ENCODE measurements at places on chromosomes 3 and 15.

- peak; percentile 69 for DNase-seq
These were observed 114.6 kb downstream of the NFKBIZ start for GRCh38 chr3:101963902-101964362.

DNA sequence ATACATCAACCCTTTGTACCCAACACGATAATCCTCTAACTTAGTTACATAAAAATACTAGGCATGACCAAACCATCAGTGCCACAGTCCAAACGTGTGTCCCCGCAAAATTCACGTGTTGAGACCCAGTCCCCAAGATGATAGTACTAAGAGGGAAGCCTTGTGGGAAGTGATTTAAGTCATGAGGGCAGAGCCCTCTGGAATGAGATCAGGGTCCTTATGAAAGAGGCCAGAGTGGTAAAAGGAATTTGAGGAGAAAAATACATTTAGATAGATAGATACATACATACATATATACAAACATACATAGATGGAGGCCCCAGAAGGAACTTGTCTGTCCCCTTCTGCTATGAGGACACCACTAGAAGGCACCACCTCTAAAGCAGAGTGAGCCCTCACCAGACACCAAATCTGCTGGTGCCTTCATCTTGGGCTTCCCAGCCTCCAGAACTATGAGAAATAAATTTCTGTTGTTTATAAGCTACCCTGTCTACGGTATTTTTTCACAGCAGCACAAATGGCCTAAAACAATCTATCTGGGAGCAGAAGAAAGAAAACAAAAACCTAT, 8.0 kb downstream of the TBC1D2B start:
- no peak for DNase-seq

- no peak for DNase-seq
These were observed 96.4 kb downstream of the IL12A start for GRCh38 chr3:160084998-160085397.

- no peak for DNase-seq
These were observed at the start of gene MYL3 for GRCh38 chr3:46863261-46863782. Gene MYL3, minus strand, starts transcription at chr3:46863444. Its CDS starts 54 bp downstream, at chr3:46863390.

DNA sequence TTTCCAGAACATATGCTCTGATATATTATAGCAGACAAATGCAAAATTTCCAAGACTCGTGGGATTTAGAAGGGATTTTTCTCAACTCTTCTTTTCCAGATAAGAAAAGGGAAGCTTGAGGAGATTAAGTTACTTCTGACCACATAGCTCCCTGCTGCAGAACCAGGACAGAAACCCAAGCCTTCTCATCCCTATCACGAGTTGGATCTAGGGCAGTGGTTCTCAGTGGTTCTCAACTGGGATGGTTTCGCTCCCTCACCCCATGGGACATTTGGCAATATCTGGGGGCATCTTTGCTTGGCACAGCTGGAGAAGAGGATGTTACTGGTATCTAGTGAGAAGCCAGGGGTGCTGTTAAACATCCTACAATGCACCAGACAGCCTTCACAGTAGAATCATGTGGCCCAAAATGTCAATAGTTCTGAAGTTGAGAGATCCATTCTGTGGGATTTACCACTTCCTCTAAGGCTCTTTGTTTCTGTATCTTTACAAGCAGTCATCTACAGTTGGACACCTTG, 64.2 kb downstream of the LIPC start:
- no peak for DNase-seq

DNA sequence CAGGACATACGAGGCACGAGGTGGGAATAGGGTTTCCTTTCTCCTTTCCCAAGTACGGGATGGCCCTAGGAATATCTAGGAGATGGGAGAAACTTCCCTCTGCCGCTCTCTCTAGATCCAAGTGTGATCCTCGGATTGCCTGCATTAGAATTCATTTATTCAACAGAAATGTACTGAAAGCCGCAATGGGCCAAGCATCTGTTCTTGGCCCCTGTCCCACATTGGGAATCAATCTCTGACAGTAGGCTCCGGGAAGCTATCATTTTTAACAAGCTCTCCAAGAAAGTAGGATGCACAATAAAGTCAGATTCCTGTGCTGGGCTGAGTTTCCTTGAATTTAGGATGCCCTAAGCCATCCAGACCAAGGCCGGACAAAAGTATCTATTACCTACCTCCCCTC, 37.2 kb upstream of the CA12 start:
- DNase-seq, result no peak

GRCh38 chr3:143352850-143353550, 233.4 kb downstream of the CHST2 start:
- DNase-seq, result no peak

DNA sequence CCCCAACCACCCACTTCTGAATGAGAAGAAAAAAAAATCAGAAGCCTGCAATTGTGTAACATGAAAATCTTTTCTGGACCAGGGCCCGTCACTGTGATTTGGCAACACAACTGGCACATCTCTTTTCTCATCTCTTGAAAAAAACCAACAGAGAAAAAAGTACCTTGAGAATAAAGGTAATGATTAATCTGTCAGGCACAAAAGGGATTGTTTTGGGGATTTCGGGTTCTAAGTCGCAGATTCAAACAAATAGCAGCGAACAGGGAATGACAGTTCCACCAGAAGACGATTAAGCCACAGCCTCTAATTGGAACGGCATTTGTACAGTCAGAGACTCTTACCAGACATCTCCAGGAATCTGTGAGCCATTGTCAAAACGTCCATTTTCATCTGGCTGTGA, at the start of gene AQP9:
TSS of gene AQP9 (plus strand) at position 276 of the 400 bp plus-strand sequence. CDS start 185 bp downstream, outside the sequence.
- DNase-seq, result no peak

GRCh38 chr3:106530367-106530766, 661.6 kb upstream of the CBLB start:
- no peak for DNase-seq

GRCh38 chr3:38117748-38118420, 19.0 kb downstream of the ACAA1 start:
- peak; percentile 35 for DNase-seq

DNA sequence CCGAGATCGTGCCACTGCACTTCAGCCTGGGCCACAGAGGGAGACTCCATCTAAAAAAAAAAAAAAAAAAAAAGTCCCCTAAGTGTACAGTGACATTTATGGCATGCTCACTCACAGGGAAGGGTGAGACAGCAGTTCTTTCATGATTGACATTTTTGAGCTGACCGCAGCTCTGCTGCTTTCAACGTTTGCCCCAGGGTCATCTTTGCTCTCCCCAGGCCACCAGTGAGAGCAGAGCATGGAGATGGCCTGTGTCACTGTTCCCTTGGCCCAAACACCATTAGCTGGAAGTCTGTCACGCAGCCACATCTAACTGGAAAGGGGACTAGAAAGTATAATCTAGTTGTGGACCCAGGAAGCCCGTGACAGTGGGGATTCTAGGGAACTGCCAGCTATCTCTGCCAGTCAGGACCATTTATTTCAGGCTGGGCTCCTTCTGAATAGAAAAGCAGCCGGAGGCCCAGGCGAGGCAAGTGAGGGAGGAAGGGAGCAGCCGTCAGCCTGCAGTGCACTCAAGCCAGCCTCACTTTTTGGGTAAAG, 193.4 kb upstream of the HES1 start:
- no peak for DNase-seq

DNA sequence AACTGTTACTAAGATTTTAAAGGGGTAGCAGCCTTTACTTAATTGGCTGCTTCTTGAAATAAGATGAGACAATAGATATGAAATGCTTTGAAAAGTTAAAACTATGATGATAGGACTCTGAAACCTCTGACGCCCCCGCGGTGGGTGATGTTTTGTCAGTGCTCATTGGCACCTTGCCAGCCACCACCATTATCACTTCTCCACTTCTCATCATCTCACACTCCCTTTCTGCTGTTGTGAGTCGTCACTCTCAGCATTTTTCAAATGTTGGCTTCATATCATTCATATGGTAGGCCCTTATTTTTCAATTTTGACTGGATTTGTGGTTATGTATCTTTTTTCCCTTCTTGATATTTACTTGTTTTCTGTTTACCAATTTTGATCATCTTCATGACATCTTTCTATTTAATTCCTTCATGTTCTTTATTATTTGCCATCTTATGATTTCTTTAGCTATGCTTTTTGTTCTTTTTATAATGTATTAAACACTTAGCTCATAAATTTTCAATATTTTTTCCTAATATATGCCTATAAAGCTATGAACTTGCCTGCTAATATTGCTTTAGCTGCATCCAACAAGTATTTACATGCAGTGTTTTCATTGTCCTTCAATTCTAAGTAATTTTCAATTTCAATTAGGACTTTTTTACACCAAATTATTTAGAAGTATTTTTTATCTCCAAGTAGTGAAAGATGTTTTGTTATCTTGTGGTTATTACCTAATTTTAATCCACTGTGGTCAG, 30.3 kb upstream of the SKOR1 start:
- peak; percentile 42 for DNase-seq

DNA sequence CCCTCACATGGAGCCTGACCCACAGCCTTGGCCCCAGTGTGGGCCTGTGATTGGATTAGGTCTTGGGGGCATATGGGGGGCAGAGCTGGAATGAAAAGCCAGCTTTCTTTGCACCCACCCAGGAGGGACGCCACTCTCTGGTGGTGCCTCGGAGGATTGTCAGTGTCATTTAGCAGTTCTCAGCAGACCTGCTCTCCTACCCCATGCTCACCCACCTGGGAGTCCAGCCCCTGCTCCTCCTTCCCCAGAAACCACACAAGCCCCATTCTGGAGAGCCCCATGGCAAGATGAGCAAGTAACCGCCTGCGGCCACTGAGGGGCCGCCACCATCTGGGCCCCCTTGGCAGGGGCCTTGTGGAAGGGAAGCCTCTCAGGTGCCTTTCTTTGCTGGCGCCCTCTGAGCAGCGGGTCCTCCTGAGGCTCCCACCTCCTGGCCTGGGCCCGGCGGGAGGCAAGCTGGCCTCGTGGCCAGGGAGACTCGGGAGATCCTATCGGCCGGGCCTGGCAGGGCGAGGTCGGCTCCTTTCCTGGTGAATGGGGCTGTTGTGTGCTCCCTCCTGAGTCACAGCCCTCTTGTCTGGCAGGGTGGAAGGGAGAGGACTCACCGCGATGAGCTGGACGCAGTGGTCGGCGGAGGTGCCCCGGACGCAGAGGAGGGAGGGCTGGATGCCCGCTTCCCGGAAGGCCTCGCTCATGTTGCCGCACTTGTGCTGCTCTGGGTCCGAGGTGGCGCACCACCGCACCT, 2.3 kb downstream of the MELTF start:
- no peak for DNase-seq

- DNase-seq, result no peak
These were observed 35.6 kb upstream of the FAM107A start for GRCh38 chr3:58612830-58613229.

DNA sequence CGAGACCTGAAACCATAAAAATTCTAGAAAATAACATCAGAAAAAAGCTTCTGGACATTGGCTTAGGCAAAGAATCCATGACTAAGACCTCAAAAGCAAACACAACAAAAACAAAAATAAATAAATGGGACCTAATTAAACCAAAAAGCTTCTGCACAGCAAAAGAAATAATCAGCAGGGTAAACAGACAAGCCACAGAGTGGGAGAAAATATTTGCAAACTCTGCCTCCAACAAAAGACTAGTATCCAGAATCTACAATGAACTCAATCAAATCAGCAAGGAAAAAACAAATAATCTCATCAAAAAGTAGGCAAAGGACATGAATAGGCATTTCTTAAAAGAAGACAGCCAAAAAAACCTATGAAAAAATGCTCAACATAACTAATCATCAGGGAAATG, 59.6 kb downstream of the DNAH12 start:
- DNase-seq, result no peak

DNA sequence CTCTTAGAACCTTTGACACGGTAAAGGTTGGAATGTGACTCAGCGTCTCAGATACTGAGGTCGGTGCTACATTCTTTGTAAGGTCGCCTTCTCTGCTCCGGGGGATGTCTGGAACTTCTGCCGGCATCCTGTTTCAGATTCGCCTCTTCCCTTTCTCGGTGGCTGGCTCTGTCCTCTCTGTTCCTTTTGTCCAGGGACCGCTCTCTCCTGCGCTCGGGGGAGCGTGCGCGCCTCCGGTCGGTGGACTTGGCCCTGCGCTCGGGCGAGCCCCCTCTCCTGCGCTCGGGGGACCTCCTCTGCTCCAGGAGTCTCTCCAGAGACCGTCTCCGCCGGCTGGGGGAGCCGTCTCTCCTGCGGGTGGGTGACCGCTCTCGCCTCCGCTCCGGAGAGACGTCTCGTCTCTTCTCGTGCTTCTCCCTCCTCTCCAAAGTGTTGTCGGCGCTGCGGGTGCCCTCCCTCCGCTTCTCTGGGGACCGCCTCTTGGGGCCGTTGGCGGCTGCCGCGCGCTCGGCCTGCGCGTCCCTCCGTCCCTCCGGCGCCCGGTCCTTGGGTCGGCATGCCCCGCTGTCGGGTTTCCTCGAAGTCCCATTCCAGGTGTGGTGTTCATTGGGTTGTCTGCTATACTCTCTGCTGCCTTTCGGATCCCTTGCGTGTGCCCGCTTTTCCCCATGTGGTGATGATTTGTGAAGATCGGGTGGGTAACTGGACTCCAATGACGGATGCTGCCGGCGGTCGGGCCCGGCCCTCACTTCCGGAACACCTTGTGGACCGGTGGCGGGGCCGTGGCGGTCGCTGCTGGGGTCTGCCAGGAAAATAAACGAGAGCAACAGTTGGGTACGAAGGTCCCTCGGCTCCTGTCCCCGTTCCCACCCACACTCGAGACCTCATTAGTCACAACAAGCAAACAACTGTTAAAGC, 668.8 kb upstream of the ADAMTS9 start:
- no peak for DNase-seq

- no peak for DNase-seq
These were observed 13.3 kb upstream of the LRRK1 start for GRCh38 chr15:100905850-100906249.

GRCh38 chr15:23645371-23646164, 2.1 kb downstream of the MAGEL2 start:
- DNase-seq, result no peak

- DNase-seq, result no peak
These were observed 60.1 kb downstream of the SLC12A1 start for GRCh38 chr15:48266024-48266689.

GRCh38 chr15:57156210-57156884, 220.0 kb upstream of the CGNL1 start:
- no peak for DNase-seq

Data from NCI-H226 (cell line).